Activated T-helper 1 cell treated with anti-CD3 and anti-CD28 coated beads, Interleukin-2, amount 50 U/mL, for 16 hours (primary cell): ENCODE measurements at places on chromosomes 12 and 14.
A peak's percentile ranks its signal among the peaks of the same experiment; 100 is the strongest.

DNA sequence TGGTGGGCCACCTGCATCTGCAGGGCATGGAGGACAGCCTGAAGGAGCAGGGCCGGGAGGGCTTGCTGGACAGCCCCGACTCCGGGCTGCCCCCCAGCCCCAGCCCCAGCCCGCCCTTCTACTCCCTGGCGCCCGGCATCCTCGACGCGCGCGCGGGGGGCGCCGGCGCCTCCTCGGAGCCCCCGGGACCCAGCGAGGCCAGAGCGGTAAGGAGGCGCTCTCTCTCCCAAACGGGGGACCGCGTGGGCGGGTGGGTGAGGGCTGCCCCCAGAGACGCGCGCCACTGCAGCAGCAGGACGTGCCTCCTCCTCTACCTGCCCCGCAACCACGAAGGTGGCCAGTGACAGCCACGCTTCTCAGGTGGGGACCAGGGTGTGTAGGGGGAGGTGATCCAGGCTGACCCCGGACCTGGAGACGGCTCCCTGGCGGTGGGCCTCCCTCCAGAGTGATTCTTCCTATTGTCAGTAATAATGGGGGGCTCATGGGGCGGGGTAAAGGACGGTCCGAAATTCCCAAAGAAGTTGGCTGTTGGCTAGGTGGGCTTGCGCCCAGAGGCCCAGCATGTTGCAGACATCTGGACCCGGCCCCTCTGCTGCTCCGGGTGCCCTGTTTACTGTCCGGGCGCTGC is 652 bp downstream of the RFLNA start:
- DNase-seq: no peak

GRCh38 chr12:4161718-4162117 is 111.8 kb upstream of the CCND2 start:
- DNase-seq: no peak

DNA sequence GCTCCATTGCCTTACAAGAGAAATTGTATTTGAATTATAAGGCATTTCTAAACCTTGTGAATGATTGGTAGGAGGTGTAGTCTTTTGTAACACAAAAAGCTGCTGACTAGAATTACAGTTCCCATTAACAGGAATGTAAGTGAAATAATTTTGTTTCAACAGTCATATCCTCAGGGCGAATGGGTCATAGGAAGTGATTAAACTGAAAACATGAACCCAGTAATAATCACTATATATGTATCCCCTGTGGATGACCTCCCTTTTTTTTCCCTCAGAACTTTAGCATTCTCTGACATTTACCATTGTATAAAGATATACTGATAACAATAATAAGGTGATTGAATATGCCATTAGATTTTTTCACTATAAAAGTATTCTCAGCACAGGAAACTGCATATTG is 312.3 kb downstream of the ATP23 start:
- no peak for DNase-seq

GRCh38 chr14:93271111-93271510 is 61.7 kb downstream of the BTBD7 start:
- no peak for DNase-seq

GRCh38 chr14:29885988-29886387 is 41.7 kb downstream of the PRKD1 start:
- no peak for DNase-seq

GRCh38 chr12:13258197-13258596 is 61.7 kb downstream of the EMP1 start:
- DNase-seq: no peak

GRCh38 chr14:103443111-103443510 is 57.9 kb downstream of the MARK3 start:
- no peak for DNase-seq

DNA sequence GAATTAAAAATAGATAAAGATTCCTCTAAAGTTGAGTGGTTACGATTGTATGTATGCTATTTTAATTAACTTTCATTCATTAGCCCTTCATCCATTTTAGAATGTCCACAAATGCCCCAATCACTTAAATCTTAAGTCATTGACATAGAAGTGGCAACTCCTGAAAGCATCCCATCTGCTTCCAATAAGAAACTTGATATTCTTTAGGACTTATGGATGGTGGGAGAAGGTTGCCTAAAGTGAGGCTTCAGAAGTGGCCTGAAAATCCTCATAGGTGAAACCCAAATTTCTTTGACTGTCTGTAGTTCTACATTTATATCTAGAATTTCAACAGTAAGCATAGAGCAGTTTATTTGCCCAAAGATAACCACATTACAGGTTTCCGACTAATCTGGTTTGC is 161.7 kb upstream of the HMGA2 start:
- DNase-seq: no peak

DNA sequence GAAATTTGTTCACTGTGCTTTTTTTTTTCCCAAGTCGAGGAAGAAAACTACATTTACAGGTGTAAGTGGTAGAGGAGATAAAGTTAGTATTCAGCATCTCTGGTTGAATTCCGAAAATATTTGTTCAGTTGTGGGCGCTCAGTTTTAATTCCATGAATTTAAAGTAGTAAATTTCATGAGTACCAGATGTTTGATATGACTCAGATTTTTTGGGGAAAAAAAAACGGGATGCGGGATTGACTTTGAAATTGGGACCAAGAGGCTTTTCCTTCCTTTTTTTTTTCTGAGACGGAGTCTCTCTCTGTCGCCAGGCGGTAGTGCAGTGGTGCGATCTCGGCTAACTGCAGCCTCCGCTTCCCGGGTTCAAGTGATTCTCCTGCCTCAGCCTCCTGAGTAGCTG is 1.6 kb downstream of the TULP3 start:
- DNase-seq: no peak

GRCh38 chr12:15863984-15864383 is 18.2 kb upstream of the STRAP start:
- DNase-seq: no peak

DNA sequence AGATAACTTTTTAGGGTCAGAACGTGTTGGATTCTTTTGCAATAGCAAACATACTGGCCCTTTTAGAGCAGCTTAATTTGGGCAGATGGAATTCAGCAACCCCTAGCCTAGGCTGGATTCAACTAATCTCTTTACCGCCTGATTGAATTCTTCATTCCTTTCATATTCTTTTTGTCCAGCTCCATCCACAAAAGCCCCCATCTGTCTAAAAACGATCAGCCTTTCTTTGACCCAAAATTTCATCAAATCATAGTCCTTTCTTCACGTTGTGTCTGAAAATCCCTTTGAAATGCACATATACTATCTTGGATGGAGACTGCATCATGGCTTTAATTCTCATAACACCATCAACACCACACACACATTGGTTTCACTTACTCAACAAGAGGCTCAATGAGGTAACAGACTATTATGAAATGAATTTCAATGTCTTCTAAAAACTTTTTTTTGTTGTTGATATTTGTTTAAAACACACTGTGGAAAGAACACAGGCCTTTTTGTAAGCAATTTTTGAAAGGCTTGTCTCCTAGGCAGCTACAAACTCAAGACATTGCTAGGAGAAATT is 128.0 kb upstream of the EEA1 start:
- DNase-seq: no peak

DNA sequence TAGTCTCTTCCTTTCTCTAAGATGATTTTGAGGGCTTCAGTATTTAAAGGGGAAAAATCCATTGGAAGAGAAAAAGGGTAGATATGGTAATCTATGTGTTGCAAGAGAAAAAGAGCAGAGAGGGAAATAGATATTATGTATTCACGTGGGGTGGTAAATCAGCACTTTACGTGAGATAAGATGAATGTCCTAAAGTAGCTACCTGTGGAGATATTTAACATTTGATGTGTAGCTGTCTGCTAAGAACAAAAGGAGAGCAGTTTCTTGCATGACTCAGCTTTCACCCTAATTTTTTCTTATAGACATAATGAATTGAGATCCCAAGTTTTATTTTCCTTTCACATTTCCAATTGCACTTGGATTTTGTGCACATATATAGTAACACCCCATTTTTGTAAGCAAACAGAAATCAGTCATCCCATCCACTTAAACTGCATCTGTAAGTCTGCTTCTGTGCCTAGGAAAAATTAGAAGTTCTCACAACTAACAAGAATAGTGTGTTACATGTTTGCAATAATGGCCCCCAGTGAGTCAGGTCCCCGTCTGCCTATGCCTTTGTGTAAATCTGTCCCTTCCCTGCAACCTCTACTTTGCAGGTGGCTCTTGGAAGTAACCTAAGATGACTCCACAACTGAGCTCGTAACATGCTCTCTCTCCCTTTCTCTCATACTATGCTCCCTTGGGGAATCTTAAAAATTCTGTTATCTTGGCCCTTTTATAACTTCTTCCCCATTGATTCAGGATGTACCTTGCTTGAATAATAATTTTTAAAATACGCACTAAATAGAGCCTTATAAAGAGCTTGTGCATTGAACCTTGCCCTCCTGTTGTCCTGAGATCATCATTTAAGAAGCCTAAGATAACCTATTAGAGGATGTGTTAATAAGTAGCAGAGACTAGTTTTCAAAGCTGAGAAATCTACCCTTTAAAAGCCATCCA is 3.7 kb downstream of the TMTC3 start:
- DNase-seq: no peak

- no peak for DNase-seq
Observed at GRCh38 chr12:9646794-9647781, 22.4 kb upstream of the CLEC2D start.

DNA sequence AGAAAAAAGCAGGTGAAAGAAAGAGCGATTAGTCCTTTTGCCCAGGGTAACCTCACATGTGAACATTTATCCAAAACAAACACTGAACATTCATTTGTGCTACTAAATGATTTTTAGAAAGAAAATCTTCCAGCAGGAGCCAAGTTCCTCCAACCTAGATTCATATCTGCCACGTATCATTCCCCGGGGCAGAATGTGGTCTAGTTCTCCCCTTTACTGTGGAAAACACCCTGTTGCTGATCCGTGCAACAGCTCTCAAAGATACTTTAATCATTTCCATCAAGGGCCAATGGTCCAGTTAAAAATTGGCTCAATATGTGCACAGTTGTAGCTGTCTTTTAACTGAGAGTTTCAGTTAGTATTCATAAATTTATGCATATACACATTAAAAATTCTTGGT is 479.1 kb downstream of the ATP23 start:
- DNase-seq: no peak

- DNase-seq: no peak
Observed at GRCh38 chr14:96888593-96888992, 91.4 kb downstream of the VRK1 start.

DNA sequence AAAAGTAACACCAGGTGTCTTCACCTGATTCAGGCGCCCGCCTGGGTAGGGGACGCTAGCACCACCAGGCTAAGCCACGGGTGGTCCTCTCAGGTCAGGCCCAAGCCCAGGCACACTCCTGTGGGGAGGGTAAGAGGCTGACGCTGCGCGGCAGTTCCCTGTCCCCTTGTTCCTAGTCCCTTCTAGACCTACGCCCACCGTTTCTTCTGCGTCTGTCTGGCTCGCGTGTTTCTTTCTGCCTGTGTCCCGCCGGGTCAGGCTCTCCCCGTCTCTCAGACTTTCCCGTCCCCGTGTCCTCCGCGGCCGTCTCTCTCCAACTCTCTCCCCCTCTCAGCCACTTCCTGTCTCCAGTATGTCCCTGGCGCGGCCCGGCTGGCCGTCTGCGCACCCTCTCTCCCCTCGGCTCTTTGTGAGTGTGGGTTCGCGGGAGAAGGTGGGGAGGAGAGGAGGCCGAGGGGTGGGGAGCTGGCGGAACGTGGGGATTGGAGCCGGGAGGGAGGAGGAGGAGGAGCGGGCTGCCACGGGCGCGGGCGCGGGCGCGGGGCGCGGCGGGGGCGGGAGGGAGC is 3.1 kb upstream of the TNS2 start:
- peak; percentile 20 for DNase-seq

GRCh38 chr12:93773122-93773871 is 96.1 kb downstream of the CRADD start:
- peak; percentile 30 for DNase-seq

GRCh38 chr12:80053051-80053790 is 46.1 kb upstream of the OTOGL start:
- no peak for DNase-seq

GRCh38 chr14:20631023-20631879 is 10.2 kb downstream of the OR6S1 start:
- no peak for DNase-seq

DNA sequence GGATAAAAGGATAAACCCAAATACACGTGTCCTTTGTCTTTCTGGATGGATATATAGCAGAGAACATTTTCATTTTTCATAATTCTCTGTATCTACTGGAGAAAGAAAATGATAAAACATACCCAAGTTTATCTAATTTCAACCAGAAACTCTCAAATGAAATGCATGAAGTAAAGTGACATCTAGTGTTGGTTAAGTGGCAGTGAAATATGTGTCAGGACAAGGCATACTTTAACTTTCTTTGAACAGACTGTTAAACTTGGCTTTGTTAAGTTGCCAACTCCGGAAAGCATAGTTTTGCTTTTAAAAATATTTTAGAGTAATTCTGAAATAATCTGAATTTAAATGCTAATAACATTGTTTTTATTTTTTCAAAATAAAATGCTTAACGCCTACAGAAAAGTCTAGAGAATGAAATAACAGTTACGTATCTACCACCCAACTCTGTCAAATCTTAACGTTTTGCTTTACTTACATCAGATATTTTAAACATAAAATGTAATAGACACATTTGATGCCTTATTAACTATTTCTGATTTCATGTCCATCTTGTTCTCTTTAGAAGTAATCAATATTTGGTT is 25.2 kb upstream of the NTN4 start:
- DNase-seq: no peak

DNA sequence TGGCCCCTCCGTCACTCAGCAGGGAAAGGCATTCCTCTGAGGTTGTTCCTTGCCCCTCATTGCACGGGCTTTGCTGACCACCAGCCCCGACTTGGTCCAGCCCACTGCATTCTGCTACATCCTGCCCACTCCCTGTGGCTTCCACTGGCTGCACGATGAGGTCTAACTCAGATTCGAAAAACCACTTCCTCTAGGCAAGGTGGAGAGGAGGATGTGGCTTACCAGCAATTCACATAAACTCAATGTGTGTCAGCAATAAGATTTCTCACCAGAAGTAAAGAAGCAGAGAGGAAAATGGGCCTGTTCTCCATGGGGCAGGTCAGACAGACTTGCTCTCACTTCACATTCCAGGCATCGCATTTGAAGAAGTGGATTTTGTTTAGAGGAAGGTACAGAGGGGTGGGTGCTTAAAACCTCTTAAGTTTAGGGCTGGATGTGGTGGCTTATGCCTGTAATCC is 14.7 kb downstream of the GPR68 start:
- DNase-seq: no peak

- DNase-seq: no peak
Observed at GRCh38 chr14:73589116-73589515, 2.6 kb upstream of the ACOT4 start.
